ENCODE measurements at places on chromosomes 5 and 9.

- DNase-seq, result no peak
Measured at GRCh38 chr9:138064547-138064946, 187.0 kb downstream of the CACNA1B start.

DNA sequence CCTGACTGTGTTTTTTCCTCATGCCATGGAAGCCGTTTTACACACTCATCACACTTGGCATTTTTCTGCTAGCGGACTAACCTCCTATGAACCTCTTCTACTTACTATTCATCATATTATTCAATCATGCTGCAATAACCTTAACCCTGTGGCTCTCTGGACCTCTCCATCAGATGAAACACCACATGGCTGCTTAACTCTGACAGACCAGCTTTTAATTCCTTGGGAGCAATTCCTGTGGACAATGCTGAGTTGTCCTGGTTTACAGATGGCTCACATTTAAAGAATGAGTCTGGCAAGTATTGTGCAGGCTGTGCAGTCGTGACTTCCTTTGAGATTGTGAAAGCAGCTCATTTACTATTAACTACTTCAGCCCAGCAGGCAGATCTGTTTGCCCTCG is 9.0 kb downstream of the OR1J1 start:
- no peak for DNase-seq

DNA sequence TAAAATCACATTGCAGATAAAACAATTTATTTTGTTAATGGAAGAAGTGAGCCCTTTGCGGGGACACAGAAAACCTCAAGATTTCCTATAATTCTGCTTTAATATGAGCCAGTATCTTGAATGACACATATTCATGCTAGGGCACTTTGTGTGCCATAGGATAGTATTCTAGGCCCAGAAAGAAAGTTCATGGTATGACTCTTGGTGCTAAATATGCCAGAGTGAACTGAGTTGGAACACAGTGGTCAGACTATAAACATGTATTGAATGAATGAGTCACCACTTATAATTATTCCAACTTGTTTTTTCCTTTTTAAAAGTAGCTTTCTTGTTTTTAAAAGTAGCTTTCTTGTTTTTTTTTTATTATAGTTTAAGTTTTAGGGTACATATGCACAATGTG is 46.0 kb downstream of the ADAMTS19 start:
- DNase-seq, result no peak

DNA sequence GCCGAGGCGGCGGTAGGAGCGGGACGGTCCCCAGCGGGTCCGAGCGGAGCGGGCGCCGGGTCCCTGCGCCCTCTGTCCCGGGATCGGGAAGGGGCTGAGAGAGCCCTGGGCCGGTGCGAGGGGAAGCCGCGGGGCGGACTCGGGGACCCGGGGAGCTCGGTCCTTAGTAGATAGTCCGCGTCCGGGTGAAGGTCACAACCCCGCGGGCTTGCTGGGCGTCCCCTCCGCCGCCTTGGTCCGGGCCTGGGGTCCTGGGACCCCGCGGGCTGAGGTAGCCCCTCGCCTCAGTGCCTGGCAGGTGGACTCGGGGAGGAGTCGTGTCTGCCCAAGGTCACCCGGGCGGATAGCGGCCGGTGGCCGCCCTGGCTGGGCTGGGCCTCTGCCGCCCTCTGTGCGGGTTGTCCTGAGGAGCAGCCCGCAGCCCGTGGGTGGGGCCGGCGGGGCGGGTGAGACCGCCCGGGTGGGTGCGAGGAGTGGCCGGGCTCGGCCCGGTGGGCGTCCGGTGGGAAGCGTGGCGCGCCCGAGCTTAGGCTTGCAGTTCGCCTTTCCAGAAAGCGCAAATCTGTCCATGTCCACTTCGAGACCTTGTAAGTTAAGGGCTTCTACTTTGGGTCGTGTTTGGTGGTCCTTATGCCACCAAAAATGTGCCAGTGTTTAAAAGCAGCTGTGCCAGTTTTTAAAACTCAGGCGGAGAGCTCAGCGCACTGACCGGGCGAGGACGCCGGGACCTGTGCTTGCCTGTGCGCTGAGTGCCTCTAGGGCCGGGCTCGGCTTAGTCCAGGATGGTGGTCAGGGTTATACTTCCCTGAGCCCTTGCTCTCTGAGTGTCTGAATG is 554 bp downstream of the SDHA start:
- DNase-seq, result no peak

GRCh38 chr5:15646371-15646770 is 146.4 kb downstream of the FBXL7 start:
- DNase-seq, result no peak

- no peak for DNase-seq
Measured at GRCh38 chr9:35948451-35948850, 9.5 kb downstream of the OR2S2 start.

GRCh38 chr5:134099288-134099872 is 15.1 kb upstream of the TCF7 start:
- no peak for DNase-seq

GRCh38 chr5:36156619-36157018 is 4.7 kb downstream of the SKP2 start:
- DNase-seq, result no peak

GRCh38 chr9:134404376-134405358 is 78.4 kb downstream of the RXRA start:
- DNase-seq, result no peak

DNA sequence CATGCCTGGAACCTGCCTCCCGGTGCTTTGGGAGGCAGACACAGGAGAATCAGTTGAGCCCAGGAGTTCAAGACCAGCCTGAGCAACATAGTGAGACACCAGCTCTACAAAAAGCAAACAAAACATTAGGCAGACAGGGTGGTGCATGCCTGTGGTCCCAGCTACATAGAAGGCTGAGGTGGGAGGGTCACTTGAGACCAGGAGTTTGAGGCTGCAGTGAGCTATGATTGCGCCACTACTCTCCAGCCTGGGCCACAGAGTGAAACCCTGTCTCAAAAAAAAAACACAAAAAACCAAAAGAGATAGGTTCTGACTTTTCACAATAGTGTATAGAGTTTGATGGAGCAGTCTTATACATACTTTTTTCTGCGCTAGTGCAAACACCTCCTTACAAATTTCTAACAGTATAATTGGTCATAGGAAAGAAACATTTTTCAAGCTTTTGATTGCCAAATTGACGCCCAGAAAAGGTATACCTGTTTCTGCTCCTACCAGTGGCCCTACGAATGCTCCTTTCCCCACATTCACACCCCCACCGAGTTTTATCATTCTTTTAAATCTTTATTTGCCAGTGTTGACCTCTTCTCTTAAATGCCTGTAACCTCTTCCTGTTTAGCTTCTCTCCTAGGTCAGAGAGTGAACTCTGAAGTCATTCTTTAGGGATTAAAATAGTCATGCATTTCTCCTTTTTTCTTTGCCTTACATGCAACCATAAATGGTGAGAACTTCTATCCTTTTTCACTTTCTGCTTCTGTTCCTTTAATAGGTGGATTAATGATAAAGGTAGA is 7.5 kb downstream of the DOCK8 start:
- no peak for DNase-seq

GRCh38 chr5:157714596-157714864 is 16.7 kb upstream of the THG1L start:
- no peak for DNase-seq

DNA sequence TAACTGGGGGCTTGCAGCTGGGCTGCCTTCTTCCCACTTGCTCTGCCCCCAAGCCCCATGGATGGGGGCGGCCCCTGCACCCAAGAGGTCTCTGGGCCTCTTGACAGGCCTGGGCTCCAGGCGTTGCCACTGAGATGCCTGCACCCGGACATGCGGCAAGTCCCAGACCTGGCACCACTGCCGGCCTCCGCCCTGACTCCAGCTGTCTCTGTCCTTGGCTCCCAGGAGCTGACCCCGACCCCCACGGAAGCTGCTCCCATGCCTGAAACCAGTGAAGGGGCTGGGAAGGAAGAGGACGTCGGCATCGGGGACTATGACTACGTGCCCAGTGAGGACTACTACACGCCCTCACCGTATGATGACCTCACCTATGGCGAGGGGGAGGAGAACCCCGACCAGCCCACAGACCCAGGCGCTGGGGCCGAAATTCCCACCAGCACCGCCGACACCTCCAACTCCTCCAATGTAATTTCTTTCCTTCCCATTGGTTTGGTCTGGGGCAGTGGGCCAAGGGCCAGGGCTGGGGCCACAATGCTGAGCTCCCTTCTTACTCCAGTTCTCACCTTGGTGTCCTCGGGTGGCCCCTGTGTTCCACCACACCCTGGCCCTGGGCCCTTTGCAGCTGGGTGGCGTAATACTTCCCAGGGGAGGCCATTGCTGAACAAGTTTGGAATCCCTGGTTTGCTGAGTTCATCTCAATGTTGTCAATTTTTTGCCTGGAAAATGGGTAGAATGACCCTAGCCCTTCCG is 88.6 kb downstream of the COL5A1 start:
- DNase-seq, result no peak

- DNase-seq, result no peak
Measured at GRCh38 chr5:173858670-173859407, 29.3 kb upstream of the CPEB4 start.

- DNase-seq, result no peak
Measured at GRCh38 chr5:44932922-44933585, 124.3 kb downstream of the MRPS30 start.

GRCh38 chr5:98318386-98318785 is 455.1 kb upstream of the RGMB start:
- no peak for DNase-seq

Measured in T-cell (primary cell).